Activated T-cell treated with anti-CD3 and anti-CD28 coated beads, Interleukin-2, amount 50 U/mL, for 1 hour (primary cell): ENCODE measurements at places on chromosomes 1 and 21.

DNA sequence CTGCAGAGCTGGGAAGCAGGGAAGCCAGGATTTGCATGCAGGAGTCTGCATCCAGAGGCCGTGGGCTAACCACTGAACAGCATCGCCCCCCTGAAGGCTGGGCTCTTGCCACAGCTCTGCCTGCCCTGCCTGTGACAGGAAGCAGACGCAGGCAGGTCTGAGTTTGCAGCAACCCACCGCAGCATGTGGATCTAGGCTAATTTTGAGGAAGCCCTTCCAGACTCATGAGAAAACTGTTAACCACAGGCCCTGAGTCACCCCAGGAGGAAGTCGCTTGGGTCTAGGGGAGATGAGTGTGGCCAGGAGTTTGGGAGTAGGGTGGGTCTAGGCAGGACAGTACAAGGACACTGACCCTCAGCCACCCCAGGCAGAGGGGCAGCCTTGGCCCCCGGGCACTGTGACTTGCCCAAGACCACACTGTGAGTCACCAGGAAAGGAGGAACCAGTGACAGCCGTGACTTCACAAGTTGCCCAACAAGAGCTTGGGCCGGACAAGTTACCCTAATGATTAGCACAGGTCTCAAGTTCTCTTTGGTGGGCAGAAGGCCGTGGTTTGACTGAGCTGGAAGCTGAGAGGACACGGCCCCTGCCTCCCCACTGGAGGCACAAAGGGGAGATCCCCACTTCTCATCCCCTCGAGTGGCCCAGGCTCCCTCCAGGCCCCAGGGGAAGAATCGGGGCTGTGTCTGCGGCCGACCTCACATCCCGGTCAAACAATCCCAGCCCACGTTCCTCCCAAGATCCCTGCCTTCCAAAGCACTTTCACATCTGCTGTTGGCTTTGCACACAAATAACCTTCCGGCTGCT, 826 bp downstream of the LAPTM5 start:
- peak; percentile 76 for DNase-seq

- DNase-seq, result peak; percentile 51
Observed at GRCh38 chr1:12604114-12604874, 13.7 kb downstream of the DHRS3 start.

DNA sequence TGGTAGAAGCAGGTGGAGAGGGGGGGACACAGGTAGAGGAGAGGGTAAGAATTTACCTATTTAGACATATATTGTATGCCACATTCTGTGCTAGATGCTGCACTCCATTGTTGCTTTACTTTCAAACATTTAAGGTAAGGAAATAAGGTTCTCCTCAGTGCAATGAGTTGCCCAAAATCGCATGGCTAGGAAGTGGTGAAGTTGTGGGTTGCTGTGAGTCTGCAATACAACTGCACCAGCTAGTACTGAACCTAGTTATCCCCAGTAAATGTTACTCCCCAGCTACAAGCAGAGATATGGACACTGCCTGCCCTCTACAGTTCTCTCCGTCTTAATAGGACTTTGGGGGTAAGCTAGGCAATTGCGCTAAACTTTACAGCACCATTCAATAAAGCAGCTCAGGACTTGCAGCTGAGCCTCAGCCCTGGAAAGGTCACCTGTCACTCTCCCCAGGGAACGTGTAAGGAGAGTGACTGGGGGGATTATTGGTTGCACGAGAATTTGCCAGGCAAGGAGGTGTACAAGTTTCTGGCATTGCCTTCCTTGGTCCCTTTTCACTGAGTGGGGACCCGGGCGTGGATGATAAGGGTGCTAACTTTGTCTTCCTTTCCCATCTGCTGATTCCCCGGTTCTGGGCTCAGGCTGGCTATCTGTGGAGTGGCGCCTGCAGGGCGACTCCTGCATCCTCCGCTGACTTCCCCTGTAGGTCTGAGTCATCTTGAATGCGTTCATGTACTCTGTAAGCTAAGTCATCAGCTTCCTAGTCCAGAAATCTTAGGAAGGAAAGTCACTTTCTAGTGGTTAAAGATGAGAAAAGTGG, 71.3 kb upstream of the CNTN2 start:
- no peak for DNase-seq

DNA sequence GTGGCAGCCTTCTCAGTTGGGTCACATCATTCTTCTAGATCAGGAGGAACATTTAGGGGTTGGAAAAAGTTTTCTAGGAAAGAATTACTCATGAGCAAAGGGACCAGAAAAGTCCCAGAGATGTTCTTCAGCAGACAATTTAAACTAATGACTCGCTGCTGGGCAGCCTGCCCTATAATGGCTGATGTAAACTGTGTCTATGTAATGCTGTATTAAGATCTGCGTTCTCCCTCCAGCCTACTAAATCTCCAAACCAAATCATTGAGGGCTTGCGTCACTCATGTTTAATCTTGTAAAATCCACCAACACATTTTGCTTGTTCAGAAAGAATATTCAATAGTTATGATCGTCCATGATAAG, 92.1 kb downstream of the LRRC8C start:
- DNase-seq, result no peak

GRCh38 chr1:160767395-160768294, 28.3 kb upstream of the LY9 start:
- peak; percentile 50 for DNase-seq

DNA sequence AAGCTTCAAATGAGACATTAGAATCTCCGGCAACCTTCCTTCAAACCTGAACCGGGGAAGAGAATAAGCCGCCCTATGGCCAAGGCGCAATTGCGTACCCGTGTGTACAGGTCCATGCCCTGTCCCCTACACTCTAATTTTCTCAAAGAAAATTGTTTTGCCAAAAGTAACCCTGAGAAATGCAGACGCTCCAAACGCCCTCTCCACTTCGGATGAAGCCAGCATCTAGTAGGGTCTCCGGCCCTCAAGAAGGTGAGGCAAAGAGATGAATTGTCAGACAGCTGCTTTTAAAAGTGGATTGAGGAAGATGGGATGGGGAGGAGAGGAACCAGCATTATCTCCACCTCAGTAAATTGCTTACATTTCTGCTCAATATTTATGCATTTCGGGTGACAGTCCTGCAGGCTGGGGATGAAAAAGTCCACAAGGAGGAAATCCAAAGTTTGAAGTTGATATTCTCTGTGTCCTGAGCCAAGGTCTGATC, 630 bp upstream of the LHX9 start:
- DNase-seq, result no peak

DNA sequence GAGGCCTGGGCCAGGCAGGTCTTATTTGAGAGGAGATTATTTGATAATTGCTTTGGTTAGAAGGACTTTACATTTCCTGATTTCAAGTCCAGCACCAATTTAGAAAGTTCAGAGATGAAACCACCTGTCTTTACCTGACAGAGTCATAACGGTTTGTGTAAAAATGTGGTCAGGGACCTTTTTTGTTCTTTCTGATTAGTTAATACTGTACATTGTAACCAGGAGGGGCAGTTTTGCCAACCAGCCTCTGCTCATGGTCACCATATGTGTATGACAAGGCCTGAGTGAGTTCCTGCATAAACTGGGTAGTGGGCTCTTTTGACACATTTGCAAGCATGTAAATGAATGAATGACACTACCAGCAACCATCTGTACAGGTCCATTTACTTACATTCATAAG, 55.8 kb downstream of the VANGL1 start:
- DNase-seq, result no peak

- DNase-seq, result no peak
Observed at GRCh38 chr21:45306832-45307571, 19.3 kb upstream of the POFUT2 start.

- DNase-seq, result no peak
Observed at GRCh38 chr1:89355056-89355455, 8.8 kb upstream of the GBP6 start.

DNA sequence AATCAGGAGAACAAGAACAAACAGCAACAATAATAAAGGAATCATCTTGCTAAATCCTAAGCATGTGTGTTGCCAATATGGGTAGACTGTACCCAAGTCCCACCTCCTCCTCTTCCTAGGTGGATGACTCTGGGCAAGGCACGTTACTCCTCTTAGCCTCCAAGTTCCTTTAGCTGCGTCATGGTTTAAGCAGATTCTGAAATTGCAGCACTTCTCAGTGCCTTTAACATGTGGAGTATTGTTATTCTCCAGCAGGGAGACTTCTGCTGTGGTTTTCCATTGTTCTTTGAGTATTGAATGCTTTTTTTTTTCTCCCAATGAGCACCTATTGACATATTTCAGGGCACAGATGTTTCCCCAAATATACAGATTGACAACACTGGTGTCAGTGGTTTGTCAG, 15.5 kb downstream of the ARHGEF10L start:
- DNase-seq, result no peak

DNA sequence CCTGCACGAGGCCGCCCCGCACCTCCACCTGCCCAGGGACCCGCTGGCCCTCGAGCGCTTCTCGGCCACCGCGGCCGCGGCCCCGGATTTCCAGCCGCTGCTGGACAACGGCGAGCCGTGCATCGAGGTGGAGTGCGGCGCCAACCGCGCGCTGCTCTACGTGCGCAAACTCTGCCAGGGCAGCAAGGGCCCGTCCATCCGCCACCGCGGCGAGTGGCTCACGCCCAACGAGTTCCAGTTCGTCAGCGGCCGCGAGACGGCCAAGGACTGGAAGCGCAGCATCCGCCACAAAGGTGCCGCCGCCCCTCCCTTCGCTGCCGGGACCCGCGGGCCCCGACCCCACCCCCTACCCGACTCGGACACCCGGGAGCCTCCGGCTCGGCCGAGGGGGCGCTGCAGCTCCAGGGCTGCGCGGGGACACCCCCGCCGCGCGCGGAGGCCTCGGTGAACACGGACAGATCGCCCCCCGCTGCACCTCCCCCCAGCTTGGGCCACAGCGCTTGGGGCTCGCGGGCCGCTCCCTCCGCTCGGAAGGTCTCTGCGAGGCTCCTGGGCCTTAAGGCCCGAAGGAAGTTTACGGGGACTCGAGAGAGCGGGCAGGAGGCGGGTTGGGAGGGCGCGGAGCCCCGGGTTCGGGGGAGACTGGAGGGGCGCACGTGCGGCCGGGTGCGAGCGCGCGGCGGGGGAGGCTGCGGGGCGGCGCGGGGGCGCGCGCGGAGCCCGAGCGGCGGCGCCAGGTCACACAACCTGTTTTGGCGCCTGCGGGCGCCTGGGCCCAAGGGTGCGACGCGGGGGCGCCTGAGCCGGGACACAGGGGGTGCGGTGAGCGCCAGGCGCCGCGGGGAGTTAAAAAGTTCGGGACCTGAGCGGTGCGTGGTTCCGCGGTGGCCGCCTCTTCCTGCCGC, 1.2 kb downstream of the SAMD11 start:
- DNase-seq, result no peak
